Central memory CD8-positive, alpha-beta T cell (primary cell): ENCODE measurements at places on chromosomes 1 and 21.

DNA sequence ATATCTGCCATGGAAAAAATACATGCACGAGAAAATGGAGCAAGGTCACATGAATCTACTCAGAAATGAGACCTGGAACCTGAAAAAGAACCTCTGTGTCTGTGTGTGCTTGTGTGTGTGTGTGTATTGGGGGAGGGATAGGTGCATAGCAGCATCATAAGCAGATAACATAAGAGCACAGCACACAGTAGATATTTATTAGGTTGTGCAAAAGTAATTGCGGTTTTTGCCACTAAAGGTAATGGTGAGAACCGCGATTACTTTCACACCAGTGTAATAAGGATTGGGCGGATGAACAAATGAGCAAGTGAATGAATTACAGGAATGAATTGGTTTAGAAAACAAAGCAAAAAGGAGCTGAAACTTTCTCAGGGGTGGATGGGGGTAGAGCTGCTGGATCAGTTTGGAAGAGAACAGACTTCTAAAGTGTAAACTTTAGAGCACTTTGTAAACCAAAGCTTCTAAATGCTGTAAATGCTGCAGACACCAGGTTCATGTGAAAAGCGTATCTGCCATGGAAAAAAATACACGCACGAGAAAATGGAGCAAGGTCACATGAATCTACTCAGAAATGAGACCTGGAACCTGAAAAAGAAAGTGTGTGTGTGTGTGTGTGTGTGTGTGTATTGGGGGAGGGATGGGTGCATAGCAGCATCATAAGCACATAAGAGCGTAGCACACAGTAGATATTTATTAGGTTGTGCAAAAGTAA, 156.9 kb downstream of the TOMM20 start:
- DNase-seq = no peak

DNA sequence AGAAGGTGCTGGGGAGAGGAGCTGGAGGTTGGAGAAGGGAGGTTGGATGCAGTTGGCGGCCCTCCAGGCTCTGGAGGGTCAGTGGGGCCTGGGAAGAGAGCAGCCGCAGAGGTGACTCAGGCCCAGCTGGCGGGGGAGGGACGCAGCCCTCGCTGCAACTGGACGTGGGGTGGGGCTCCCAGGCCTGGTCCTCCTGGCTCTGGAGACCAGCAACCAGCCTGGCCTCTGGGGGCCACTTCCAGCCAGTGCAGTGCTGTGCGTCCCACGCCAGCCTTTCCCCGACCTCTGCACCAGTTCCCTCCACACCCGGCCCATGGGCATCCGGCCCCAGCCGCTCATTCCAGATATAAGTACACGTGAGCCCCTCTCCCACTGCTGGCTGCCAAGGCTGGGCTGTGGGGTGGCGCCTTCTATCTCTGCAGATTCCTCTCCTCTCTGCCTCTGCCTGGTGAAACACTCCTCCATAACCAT, 38.0 kb upstream of the COL18A1 start:
- no peak for DNase-seq

- DNase-seq = no peak
Observed at GRCh38 chr1:47449822-47450552, 12.1 kb downstream of the FOXD2 start.

- DNase-seq = no peak
Observed at GRCh38 chr1:52460694-52461093, 56.3 kb downstream of the PRPF38A start.

- no peak for DNase-seq
Observed at GRCh38 chr1:8255712-8256111, 62.2 kb upstream of the SLC45A1 start.

GRCh38 chr1:231972111-231972445, 345.5 kb downstream of the DISC1 start:
- DNase-seq = no peak

- DNase-seq = no peak
Observed at GRCh38 chr1:154492115-154492514, 9.9 kb upstream of the TDRD10 start.

DNA sequence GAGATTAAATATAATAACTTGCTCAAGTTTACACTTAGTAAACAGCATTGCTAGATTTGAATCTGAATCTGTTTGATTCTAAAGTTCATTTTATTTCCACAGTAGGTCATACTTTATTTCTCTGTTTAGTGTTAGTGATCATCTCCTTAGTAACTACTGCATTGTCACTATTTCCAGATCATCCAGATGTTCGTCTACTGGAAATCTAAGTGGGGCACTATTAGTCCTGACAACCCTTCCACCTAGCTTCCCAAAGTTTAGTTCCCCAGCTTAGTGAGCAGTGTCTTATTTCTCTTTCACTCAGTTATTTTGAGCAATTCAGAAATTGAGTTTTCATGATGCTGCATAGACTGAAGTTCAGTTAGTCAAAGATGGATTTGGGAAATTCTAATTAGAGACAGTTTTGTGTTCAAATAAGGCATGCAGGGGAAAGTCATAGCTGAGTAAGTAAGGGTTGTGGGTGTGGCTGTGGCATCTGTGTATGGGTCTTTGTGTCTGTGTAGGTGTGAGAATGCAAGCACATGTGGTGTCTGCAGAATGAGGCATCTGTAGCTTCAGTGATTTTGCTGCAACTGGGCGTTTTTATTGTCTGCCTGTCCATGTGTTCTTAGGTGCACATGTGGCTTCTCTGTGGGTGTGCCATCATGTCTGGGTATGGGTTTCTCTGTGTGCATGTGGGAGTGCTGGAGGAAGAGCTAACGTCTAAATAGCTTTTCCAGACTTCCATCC, 107.3 kb downstream of the NTMT2 start:
- DNase-seq = no peak

DNA sequence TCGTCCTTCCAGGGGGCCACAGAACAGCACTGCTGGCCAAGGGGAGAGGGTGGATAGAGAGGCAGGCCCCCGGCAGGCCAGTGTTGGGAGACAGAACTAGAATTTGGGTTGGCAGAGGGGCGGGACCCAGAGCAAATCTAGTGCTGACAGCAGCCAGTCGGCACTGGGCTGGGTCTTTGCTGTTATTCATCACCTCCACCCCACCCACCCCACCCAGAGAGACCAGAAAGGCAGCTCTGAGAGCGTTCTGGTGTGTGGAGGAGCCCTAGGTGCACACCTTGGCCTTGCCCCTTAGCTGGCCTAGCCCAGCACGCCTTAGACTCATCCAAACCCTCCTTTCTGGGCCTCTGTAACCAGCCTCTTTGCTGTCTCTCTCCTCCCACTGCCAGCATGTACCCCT, 6.4 kb upstream of the PKP1 start:
- no peak for DNase-seq

DNA sequence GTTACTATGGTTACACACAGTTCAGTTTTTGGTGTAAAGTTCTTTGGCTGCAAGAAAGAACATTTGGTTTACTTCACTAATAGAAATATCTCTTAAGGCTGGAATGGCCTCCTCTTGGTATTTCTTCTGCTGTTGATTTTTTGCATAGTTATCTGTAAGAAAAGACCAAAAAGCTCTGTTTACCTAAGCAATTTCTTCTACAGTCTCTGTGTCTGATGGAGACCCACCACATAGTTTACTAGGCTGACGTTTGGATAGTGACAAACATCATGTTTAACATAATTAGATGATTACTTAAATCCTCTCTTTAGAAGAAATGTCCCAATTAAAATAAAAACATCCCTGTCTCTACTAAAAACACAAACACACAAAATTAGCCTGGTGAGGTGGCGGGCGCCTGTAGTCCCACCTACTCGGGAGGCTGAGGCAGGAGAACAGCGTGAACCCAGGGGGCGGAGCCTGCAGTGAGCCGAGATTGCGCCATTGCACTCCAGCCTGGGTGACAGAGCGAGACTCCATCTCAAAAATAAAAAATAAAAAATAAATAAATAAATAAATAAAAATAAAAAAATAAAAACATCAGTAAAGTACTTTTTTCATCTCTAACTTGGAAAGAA, 7.2 kb downstream of the PIGP start:
- no peak for DNase-seq

GRCh38 chr1:207965392-207966387, 54.8 kb upstream of the CD34 start:
- no peak for DNase-seq

DNA sequence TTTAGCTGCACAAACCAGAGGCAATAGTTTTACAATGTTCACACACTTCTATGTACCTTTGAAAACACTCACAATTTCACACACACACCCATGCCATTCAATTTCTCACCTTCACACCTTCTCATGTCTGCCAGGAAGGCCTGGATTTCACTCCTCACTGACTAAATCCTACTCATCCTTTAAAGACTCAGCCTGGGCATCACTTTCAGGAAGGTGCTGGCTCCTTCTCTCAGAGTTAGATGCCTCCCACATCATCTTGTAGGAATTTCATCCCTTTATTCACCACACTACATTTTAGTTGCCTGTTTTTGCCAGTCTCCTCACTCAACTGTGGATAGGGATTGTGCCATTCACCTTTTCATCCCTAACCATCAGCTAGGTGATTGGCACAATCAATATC, 2.3 kb downstream of the IL20 start:
- no peak for DNase-seq

- DNase-seq = no peak
Observed at GRCh38 chr1:221394011-221394544, 347.8 kb downstream of the DUSP10 start.

DNA sequence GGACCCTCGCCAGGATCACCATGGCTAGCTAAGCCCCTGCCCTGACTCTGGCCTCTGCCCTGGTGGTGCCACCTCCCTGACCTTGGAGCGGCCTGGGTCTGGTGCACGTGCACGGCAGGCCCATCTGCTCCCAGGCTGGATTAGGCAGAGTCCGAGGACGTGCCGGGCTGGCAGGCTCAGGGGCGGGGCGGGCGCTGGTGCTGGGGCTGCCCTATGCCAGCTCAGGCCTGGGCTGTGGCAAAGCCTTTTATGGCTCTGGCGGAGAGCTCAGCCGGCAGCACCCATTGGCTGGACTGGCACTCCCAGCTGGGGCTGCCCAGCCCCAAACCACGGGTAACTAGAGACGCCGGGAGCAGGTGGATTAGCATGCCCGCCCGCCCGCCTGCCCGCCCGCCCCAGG, 17.1 kb upstream of the EDN2 start:
- DNase-seq = no peak

DNA sequence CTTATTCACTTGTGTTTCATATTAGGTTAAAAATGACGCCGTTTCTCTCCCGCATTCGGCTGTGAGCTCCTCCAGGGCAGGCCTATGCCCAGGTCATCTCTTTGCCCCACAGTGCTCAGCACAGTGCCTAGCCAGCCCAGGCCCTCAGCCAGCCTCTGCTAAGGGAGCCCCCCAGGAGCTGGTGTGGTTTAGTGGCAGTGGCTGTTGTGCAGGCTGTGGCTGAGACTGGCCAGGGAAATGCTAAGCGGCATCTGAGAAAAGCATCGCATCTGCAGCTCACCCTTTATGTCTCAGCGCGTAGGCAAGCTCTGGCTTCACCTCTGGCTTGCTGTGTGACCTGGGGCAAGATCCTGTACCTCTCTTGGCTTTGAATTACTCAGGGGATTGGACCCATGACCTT, 275.1 kb downstream of the TRABD2B start:
- no peak for DNase-seq

GRCh38 chr1:172733815-172734214, 74.9 kb downstream of the FASLG start:
- DNase-seq = no peak

- no peak for DNase-seq
Observed at GRCh38 chr21:45438391-45439145, 33.6 kb downstream of the COL18A1 start.

- DNase-seq = no peak
Observed at GRCh38 chr1:59179673-59180072, 117.2 kb upstream of the FGGY start.

- DNase-seq = no peak
Observed at GRCh38 chr1:93036672-93037071, 42.4 kb upstream of the MTF2 start.

DNA sequence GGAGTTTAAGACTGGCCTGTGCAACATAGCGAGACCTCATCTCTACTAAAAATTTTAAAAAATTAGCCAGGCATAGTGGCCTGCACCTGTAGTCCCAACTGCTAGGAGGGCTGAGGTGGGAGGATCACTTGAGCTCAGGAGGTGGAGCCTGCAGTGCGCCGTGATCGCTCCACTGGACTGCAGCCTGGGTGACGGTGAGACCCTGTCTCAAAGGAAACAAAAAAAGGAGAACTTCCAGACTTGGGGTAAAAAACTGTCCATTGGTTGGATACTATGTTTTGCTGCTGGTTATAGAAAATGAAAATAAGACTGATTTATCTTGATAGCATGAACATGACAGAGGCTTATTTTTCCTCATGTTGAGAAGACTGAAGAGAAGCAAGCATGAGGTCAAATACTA, 79.4 kb downstream of the WDR4 start:
- DNase-seq = no peak

- DNase-seq = no peak
Observed at GRCh38 chr1:111987502-111987901, 2.0 kb downstream of the KCND3 start.

DNA sequence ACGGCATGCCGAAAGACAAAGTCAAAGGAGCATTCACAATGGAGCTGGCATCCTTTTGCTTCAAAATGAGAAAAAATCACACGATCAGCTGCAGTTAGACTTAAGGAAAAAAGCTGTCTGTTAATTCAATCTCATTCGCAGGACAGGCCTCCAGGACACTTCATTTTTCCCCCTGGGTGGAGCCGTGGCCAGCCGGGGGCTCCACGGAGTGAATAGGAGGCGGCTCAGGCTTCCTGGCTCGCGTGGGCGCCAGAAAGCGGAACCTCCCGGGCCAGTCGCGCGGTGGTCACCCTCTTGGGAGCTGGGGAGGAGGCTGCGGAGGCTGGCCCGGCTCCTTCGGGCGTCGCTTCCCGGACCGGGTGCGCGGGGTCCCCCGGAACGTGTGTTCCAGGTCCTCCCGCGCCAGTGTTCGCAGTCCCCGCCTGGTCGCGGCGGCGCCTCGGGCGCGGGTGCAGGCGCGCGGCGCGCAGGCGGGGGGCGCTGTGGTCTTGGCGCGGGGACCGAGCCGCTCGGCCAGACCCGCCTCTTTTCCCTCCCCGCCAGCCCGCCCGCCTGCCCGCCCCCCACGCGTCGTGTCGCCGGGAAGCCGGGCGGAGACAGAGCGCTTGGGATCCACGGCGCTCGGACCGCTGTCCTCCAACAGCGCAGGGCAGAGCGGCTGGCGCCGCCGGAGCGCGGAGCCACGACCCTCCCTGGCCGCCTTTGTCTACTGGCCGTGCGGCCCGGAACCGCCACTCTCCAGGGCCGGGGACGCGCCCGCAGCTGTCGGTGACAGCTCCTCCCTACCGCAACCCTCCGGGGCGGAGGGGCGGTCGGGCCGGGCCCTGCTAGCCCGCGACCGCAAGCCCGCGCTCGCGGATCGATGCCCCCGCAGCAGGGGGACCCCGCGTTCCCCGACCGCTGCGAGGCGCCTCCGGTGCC, at the start of gene RHOU:
Gene RHOU, plus strand, starts transcription at position 599 of the 921 bp plus-strand sequence. Its CDS starts 264 bp downstream, at position 863.
- DNase-seq = peak; percentile 51

- no peak for DNase-seq
Observed at GRCh38 chr21:42840411-42841155, 38.8 kb downstream of the WDR4 start.

DNA sequence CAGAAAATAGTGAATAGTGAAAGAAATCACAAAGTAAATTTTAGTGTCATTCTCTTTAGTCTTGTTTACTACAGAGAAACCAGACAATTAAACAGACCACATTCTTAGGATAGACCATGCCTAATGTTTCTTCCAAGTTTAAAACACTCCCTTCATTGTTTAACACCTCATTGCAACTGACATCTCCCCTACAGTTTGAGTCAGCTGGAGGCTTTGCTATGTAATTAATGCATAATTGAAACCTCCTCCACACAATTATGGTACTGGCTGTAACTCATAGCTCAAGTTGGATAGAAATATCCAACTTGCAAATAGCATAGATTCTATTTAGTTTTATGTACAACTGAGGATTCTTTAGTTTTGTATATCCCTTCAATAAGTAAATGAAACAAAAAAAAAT, 35.2 kb upstream of the B3GALT2 start:
- no peak for DNase-seq

- no peak for DNase-seq
Observed at GRCh38 chr1:57901208-57901919, 477.5 kb upstream of the DAB1 start.
